CD4-positive, alpha-beta T cell treated with Interleukin-12 subunit alpha and Interleukin-12 subunit beta, for 1 hour (primary cell): ENCODE measurements at places on chromosomes 13 and 19.
A peak's percentile ranks its signal among the peaks of the same experiment; 100 is the strongest.

- DNase-seq: no peak
These were observed 624.4 kb upstream of the ARGLU1 start for GRCh38 chr13:107192289-107192688.

GRCh38 chr13:93307651-93308050 is 81.0 kb downstream of the GPC6 start:
- DNase-seq: no peak

DNA sequence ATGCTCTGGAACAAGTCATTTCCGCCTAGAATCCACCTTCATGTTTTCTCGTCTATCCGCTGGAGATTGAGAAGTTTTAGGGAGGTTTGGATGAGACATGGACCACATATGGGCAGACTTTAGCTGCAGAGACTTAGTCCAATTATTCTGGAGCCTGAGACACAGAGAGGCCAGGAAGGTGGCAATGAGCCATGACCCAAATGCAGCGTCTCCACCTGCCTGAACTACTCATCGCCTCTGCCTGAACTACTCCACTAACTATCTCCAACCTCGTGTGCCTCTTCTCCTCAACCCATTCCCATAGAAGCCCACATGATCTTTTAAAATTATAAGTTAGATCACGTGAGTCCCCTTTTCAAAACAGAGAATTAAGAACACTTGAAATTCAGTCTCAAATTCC is 5.6 kb downstream of the PLEKHA4 start:
- DNase-seq: no peak

DNA sequence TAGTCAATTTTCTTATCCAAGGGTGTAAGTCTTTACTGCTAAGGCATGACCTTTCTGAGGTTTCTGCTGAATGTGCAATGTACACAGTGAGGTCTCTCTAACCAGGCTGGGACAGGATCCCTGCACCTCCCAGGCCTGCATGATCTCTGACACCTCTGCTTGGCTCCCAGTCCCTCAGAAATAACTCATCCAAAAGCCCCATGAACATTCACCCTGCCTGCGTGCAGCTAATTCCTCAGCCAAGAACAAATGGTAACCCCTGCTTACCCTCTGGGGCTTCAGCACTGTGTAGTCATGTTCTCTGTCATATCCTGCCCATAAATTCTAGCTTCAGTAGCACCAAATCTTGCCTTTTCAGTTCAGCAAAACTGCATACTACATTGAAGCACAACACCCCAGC is 1146.3 kb upstream of the MIR17HG start:
- DNase-seq: no peak

- no peak for DNase-seq
These were observed 109.5 kb downstream of the NALCN start for GRCh38 chr13:101306773-101307172.

DNA sequence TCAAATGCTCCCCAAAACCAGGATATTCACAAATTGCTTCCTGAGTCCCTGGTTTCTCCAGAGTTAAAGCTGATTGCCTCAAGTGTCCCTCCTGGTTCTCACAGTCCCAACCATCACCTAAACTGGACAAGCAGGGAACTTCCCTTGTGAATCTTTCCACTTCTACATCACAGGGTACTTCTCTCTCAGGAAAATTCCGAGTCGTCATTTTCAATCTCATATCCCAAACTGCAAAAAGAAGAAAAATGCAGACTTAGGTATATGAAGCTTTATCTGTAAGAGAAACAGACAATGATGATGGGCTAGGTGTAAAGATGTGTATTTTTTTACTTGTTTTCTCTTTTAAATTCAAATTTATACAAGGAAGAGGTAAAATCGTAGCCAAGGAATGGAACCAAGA is 21.3 kb downstream of the ZNF329 start:
- DNase-seq: no peak

GRCh38 chr13:95644601-95645052 is at the start of gene DZIP1:
TSS of gene DZIP1 (minus strand) at chr13:95644706. CDS start at chr13:95642029, 2,677 bp downstream.
- no peak for DNase-seq

DNA sequence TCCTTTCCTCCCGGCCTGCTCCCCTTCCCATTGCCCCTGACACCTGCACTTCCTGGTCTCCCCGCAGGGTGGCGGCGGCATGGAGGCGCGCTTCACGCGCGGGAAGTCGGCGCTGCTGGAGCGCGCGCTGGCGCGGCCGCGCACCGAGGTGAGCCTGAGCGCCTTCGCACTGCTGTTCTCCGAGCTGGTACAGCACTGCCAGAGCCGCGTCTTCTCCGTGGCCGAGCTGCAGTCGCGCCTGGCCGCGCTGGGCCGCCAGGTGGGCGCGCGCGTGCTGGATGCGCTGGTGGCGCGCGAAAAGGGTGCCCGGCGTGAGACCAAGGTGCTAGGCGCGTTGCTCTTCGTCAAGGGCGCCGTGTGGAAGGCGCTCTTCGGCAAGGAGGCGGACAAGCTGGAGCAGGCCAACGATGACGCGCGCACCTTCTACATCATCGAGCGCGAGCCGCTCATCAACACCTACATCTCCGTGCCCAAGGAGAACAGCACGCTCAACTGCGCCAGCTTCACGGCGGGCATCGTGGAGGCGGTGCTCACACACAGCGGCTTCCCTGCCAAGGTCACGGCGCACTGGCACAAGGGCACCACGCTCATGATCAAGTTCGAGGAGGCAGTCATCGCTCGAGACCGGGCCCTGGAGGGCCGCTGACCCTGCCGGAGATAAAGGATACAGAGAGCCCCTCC is 1.7 kb downstream of the TRAPPC5 start:
- no peak for DNase-seq

- no peak for DNase-seq
These were observed 74.7 kb upstream of the TRPC4 start for GRCh38 chr13:37944081-37944868.

- DNase-seq: no peak
These were observed 18.6 kb upstream of the LMTK3 start for GRCh38 chr19:48530066-48530720.

- DNase-seq: no peak
These were observed 99.3 kb upstream of the SOX1 start for GRCh38 chr13:111967572-111968201.

DNA sequence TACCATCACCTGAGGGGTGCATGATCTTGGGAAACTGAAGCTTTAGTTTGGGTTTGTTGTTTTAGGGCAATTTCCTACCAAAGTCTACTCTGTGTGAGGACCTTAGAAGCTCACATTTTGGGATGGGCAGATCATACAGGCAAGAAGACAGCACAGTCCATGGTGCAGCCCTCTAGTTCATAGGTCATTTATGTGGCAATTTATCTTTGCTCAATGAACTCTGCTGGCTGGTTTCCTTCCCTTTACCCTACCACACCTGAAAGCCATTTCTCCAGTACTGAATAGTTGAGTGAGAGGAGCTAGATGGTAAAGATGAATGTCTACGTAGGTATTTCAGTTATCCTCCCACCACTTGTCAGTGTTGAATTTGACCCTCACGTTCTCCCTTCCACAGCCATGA is 87.5 kb upstream of the KLF12 start:
- no peak for DNase-seq

GRCh38 chr13:51603716-51604115 is 19.5 kb downstream of the WDFY2 start:
- DNase-seq: no peak

- DNase-seq: no peak
These were observed 25.6 kb downstream of the IPO5 start for GRCh38 chr13:97979051-97979450.

DNA sequence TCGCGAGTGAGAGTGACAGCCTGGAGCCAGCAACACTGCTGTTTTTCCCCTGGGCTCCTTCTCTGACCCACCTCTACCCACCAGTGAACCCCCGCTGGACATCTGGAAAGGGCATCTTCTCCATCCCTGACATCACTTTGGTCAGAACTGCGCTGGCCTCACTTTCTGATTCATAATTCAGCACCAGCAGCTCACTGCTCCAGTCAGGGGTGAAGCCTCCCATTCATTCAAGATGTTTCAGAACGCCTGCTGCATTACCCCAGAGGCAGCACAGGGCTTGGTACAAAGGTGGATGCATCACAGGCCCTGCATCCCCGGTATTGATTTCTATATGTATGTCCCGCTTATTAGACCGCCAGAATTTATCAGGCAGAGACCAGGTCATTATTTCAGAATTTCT is 182.8 kb upstream of the TSHZ3 start:
- DNase-seq: no peak

DNA sequence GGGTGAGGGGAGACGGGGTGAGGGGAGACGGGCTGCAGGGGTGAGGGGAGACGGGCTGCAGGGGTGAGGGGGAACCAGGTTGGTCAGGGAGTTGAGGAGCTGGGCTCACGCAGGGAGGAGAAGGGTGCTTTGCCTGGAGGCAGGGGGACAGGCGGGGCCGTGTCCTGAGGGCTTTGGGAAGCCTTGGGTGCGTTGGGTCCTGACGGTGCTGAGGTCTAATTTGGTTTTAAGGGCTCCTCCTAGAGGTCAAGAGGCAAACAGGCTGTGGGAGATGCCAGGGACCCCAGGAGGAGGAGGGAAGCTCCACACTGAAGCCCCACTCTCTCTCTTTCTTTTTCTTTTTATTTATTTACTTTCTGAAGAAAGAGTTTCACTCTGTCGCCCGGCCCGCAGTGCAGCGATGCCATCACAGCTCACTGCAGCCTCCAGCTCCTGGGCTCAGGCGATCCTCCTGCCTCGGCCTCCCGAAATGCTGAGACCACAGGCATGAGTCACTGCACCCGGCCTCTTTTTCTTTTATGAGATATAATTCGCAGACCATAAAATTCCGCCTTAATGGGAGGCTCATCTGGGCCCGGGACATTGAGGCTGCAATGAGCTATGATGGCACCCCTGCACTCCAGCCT is 9.3 kb upstream of the MISP start:
- peak; percentile 20 for DNase-seq

GRCh38 chr19:16144216-16144581 is 714 bp downstream of the HSH2D start:
- no peak for DNase-seq

- DNase-seq: no peak
These were observed 231.0 kb upstream of the IRS2 start for GRCh38 chr13:110017379-110017778.

GRCh38 chr19:1163934-1164683 is 10.0 kb downstream of the SBNO2 start:
- DNase-seq: no peak

DNA sequence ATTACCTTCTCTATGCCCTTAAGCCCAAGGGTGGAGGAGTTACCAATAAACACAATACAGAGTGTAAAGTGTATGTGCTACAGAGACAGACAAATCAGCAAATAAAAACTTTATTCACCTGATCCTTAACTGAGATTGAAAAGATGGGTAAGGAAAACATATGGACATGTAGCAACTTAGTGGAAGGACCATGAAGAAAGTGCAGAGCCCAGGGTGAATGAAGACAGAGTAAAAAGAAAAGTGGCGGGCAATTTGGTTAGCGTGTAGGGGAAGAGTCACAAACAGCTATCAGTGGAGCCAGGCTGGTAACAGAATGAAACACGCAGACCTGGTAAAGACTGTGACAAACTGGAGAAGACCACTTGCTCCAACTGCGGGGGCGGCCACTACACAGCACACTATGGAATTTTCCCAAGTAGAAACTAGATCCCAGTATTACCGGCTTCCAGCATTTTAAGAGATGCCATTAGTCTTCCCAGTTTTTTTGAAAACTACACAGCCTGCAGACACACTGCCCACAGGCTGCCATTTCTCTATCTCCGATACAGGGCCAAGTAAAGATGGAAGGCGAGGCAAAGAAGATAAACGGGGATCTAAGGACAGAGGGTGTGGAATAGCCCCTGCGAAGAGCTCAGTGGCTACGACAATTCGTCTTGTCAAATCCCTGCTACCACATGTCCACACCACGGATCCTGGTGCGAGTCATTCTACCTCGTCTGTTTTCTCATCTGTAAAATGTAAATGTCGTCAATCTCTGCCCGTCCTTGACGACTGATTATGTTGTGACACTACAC is 1.2 kb downstream of the UQCRFS1 start:
- peak; percentile 18 for DNase-seq

GRCh38 chr19:47020132-47020805 is 632 bp downstream of the NPAS1 start:
- no peak for DNase-seq

GRCh38 chr19:3765121-3765520 is 2.6 kb downstream of the MRPL54 start:
- no peak for DNase-seq

GRCh38 chr19:40469011-40469410 is 2.2 kb downstream of the SPTBN4 start:
- DNase-seq: no peak

DNA sequence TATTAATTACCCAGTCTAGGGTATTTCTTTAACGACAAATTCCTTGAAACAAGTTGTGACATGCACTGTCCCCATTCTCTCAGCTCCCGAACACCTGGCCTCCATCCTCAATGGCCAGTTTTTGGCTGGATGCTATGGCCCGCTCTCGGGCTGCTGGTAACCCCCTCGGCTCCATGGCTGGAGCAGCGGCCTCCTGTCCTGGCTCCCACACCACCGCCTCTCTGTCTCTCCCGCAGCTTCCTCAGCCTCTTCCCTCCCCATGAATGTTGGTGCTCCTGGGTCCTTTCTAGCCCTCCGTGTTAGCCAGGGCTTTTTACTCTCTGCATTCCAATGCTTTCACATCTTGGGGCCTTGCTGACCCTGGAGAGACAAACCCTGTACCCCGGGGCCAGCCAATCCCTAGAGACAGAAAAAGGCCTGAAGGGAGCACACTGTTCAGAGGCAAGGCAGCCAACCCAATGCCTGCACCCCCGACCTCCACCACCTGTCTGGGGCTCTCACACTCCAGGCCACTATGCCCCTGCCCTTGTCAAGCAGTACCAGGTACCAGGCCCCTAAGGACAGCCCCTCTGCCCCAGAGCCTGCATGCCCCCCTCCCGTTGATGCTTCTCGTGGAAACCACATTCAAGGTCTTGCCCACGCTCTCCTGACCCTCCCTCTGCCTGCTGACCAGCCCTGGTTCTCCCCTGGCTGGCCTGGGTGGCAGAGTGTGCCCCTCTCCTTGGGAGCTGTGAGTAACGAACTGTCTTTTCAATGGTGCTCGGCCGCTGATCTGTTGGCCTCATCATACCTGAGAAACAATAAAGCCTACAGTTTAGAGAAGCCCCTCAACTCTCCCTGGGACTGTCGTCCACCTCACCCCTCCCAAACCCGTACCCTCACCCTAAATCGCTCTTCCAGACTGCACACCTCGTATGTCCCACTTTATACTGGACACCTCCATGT is 86.9 kb upstream of the GPR183 start:
- DNase-seq: no peak

DNA sequence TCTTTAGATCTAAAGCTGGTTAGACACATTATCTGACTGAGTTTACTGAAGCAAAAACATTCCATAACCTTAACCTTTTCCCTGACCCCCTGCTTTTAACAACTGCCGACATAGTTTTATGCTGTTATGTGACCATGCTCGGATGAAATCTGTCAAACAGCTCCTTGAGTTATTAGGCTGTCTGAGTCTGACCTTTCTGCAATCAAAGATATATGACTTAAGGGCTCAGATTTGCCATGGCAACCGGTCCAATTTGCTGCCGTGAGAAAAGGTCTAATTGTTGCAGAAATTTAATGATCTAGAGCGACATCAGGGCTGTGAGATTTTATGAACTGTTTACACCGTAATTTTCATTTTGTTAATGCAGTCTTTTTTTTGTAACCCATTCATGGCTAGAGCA is 61.8 kb downstream of the URI1 start:
- no peak for DNase-seq
